Fibroblast of skin of back (primary cell): ENCODE measurements at places on chromosomes 2 and 18.

- no peak for DNase-seq
These were observed 6.3 kb upstream of the ECEL1 start for GRCh38 chr2:232493701-232494474.

GRCh38 chr2:133324150-133324561 is 244.1 kb downstream of the NCKAP5 start:
- DNase-seq: peak; percentile 96

DNA sequence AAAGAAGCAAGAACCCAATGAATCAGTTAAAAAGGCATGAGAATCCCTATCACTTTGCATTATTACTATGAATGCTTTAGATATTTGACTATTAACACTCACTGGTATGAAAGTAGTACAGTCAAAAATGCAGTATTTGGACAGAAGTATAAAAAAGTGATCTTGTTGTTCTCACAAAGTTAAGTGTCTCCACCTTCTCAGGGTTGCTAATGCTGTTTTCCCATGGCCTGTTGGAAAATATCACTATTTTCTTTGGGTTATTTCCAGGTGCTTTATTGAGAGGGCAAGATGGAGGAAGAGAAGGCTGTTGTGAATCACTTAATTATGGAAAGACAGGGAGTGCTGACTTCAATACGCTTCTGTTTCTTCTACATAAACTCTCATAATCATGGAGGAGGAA is 13.6 kb upstream of the CREB1 start:
- peak; percentile 72 for DNase-seq

GRCh38 chr2:16708173-16708572 is 42.5 kb upstream of the CYRIA start:
- DNase-seq: no peak
